ENCODE measurements at places on chromosomes 12 and 14.

DNA sequence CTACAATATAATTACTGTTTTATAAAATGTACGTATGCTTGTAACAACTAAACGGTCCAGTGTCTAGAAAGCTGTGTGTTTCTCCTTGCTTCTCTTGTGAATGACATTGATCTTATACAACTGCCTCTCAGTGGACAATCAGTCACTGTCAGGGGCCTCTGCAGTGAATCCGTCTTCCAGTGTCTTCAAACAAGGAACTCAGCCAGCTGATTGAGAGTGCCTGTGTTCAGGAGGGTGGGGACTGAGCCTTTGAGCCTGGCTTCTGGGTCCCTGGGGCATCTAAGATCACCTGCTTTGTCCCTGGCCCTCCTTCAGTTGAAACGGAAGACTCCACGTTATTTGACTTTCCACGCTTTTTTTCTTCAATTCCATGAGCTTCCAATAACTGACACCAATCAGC, 133.1 kb upstream of the SFSWAP start:
- no peak for DNase-seq

DNA sequence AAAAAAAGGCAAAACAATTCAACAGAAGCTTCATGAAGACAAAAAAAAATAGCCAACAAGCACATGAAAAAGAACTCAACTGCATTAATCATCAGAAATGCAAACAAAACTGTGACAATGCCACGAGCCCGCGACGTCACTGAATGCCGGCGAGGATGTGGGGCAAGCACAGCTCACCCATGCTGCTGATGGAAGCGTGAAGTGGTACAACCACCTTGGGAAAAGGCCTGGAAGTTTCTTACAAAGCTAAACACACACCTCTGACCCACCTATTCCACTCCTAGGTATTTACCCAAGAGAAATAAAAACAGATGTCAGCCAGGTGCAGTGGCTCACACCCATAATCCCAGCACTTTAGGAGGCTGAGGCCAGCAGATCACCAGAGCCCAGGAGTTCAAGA, 10.5 kb downstream of the BTBD6 start:
- no peak for DNase-seq

- DNase-seq = no peak
These were observed 39.7 kb downstream of the FMNL3 start for GRCh38 chr12:49667325-49668090.

- no peak for DNase-seq
These were observed 678.4 kb downstream of the MED13L start for GRCh38 chr12:115598871-115599811.

DNA sequence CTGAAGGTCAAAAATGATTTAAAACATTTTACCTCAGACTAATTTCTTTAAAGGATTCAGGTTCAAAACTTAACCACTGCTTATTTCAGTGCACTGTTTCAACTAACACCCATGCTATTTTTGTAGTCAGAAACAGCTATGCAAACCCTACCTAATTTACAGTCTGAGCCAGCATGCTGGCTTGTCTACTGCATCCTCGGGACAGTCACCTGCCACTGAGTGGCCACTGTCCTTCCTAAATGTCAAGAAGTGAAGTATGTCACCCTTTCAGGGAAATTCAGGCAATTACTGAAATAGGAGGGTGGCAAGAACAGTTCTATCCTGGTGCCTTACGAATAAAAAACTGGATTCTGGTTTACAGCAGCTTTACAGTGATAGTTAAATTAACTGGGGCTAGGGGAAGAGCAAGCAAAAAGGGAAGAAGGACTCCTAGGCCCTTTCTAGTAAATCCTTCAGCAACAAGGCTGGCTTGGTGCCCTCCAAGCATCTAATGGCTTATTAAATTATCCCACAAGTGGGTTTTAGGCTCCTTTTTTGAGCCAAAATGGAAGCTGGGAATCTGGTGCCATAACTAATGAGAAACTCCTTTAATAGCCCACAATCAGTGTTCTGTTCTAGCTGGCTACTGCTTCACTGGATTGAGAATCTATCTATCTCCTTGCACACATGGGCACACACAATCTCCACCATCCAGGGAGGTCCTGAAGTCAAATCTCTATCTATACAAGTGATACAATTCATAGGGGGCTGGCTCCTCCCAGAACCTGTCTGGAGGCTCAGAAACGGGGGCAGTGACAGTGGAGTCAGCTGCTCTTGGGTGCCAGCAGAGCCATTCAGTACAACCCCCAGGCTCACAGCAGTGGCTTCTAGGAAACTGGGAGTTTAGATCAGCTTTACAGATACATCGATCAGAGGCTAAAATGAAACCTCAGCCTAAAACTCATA, 43.4 kb downstream of the SH2B3 start:
- DNase-seq = no peak

- DNase-seq = no peak
These were observed 2.1 kb downstream of the SLC39A2 start for GRCh38 chr14:21001218-21001617.

DNA sequence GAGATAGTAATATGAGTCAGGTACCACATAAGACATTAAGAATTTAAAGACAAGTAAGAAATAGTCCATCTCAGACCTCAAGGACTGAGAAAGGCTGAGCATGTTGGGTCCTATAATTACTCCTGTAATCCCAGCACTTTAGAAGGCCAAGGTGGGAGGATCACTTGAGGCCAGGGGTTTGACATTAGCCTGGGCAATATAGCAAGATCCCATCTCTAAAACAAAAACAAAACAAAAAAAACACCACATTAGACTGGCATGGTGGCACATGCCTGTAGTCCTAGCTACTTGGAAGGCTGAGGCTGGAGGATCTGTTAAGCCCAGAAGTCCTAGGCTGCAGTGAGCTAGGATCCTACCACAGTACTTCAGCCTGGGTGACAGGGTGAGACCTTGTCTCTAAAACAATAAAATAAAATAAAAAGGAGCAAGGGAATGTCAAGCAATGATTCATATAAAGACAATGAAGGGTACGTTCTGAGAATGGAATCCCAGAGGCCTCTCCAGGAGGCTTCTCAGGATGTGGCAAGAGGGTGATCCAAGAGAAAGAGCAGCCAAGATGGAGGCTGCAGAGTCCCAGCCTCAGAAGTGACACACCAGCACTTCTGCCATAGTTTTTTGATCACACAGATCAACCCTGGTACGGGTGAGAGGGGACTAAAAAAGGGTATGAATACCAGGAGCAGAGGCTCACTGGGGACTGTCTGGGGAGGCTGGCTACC, 206.4 kb downstream of the CRADD start:
- DNase-seq = no peak

GRCh38 chr14:76870166-76870565, 44.0 kb downstream of the LRRC74A start:
- peak; percentile 46 for DNase-seq

GRCh38 chr14:56206596-56206995, 88.4 kb downstream of the PELI2 start:
- DNase-seq = no peak

GRCh38 chr12:108234158-108234557, 105.0 kb downstream of the CMKLR1 start:
- no peak for DNase-seq

GRCh38 chr12:2544230-2544629, 250.5 kb upstream of the FKBP4 start:
- DNase-seq = no peak

DNA sequence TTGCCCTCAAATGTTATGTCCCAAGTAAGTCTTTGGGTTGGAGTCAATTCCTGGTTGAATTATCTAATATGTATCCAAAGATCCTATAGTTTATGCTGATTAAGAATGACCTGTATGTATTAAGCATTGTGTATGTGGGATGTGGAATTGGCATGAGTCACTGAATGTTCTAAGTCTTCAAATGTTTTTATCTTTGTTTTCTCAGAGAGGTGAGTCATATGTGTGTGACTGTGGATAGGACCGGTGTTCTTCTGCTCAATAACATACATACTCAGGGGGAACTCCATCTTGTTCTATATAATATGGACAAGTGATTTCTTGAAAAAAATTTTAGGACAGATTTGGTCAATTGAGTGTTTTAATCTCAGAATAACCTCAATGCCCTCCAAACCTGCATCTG, 57.9 kb downstream of the NAV3 start:
- DNase-seq = no peak

DNA sequence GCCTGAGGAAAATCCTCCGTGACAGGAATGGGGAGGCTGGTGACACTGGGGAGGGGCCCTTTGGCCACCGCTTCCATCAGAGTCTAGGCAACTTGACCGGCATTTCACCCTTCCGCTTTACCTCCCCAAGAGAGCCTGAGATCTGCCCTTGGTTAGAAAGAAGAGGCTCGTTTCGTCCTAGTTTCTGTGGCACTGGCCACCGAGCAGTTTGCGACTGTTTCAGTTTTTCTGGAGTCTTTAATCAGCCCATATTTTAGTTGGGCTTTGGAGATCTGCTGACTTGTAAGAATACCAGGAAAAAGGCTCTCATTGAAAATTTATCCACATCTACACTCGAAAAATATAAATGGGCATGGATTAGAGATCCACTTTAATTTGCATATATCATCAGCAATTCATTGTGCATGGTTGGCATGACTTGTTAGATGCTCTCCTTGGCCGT, 414 bp upstream of the ANKS1B start:
- peak; percentile 14 for DNase-seq

DNA sequence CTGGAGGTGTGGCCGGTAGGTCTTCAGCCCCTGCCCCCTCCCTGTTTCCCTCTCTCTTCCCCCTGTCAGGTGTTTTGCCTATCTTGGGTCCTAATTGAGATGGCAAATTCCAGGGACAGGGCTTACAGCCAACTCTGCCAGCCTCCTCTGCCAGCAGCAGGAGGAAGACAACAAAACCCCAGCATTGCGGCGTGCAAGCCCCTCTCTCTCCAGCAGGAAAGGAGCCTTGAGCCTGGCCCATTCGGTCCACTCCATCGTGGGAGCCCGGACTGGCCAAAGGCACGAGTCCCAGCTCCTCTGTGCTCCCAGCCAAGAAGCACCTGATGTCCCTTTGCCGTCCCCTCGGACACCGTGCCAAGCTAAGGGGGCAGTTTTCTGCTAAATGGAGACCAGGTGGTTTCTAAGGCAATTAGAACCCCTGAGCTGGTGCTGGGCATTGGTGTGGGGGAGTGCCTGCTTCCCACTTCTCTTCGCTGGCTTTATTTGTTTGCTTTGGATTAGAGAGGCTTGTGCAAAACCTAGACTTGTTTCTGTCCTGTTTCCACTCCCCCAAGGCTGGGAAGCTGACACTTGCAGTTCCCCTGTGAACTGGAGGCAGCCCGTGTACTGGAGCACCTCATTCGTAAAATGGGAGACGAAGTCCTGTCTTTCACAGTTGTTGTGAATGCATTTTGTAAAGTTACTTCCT, 57.1 kb upstream of the LHX5 start:
- no peak for DNase-seq

DNA sequence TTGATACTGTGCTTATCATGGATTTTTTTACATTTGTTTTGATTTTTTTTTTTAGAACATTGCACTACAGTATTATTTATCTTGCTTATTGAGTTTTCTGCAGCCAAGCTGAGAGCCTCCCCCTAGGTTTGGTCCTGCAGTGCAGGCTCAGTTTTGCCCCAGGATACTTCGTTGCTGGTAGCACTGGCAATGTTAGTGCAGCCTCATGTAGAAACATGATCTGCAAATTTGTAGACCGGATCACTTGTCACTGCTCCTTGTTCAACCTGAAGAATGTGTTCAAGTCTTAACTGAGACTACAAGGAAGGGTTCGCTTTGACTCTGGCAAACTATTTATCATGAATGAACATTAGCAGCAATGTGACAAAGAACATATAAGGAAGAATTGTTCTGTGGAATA, 377.2 kb upstream of the PDE3A start:
- no peak for DNase-seq

DNA sequence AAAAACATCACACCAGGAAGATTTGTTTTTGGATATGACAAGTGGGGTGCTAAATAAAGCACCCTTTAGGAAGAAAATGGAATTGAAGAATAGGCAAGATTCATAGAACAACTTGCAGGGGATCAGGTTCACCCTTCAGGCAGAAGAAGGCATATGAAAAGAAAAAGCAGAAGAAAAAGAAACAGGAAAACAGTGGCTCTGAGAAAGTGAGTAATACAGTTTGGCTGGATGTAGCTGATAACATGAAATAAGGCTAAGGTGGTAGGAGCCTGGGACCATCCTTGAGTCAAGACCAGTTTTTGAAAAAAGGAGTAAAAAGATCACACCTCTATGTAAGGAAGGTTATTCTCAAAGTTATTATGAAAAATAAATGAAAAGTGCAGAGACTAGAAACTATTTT, 42.4 kb downstream of the TRIP11 start:
- no peak for DNase-seq

GRCh38 chr14:70780396-70781075, 28.8 kb downstream of the MAP3K9 start:
- DNase-seq = no peak
